Peyer's patch (tissue), 4 donors: ENCODE measurements at places on chromosomes 6 and 20. TPM values are rescaled to one million over a fixed set of nuclear protein-coding genes. Genes with fewer than 3 reads are reported as not detected.
A peak's percentile ranks its signal among the peaks of the same experiment; 100 is the strongest.

Gene GJA1
- 4.6 TPM for total RNA-seq

DNA sequence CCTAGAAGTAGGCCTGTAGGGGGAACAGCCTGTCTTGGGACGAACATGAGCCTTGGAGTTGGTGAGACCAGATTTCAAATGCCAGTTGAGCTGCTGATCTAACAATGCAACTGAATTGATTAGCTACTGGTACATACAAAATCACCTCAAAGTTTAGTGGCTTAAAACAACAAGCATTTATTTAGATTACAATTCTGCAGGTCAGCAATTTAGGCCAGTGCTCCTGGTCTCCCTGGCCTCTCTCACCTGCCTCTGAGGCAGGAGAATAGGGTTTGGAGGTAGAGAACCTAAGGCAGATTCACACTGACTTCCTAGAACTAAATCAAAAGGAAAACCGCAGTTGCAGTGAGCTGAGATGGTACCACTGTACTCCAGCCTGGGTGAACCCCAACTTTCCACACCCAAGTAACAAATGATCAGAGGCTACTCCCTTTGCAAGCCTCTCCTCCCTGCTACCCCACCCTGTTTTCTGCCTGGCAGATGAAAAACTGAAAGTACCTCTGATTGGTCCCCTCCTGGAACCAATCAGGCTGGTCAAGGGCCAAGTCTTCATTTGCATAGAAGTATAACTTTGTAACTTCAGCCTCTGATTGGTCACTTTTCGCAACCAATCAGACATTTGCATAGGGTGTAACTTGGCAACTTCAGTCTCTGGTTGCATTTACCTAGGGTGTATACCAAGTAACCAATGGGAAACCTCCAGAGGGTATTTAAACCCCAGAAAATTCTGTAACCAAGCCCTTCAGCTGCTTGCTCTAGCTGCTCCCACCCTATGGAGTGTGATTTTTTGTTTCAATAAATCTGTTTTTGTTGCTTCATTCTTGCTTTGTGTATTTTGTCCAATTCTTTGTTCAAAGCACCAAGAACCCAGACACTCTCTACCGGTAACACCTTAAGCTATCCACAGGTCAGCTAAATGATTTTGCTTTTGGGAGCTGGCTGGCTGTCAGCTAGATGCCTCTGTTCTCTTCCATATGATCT, 8.1 kb upstream of the UBR2 start:
- peak; percentile 61 for DNase-seq

GRCh38 chr6:3356056-3356823, 97.5 kb downstream of the PSMG4 start:
- peak; percentile 88 for DNase-seq

Gene BFSP1
- total RNA-seq, result 2.5 TPM

DNA sequence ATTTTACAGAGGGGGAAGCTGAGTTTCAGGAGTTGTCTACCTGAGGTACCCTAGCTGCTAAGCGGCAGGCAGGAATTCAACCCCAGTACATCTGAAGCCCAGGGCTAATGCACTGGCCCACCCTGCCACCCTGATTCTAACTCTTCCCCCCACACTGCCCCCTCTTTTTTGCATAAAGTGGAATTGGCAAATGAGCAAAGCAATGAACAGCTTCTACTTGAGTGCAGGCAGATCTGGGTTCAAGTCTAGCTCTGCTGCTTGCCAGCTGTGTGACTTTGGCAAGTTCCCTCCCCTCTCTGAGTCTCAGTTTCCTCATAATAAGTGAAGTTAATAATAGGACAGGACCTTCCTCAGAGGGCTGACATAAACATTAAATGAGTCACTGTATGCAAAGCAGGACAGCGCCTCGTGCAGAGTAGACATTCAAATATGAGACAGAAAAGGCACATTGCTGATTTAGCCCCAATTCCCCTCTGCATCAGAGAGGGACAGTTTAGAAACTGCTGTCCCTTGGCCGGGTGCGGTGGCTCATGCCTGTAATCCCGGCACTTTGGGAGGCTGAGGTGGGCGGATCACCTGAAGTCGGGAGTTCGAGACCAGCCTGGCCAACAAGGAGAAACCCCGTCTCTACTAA, 4.7 kb downstream of the ADA start:
- peak; percentile 74 for DNase-seq

Gene GLP1R
- total RNA-seq, result not detected

DNA sequence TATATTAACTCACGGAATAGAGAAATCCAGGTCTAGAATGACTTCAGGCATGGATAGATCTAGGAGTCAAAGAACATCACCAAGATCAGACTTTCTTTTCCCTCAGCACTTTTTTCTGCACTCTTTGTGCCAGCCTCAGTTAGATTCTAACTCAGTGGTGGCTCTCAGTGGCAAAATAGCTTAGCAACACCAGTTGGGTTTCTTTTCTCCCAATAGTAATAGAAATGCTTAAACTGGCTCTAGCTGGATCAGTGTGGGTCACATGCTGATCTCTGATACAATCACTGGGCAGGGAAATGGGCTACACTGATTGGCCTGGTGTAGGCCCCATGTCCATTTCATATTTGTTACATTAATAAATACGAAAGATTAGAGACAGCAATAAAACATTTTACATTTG, 44.2 kb upstream of the ARFGEF2 start:
- no peak for DNase-seq

- no peak for DNase-seq
These were observed 51.1 kb upstream of the NHSL1 start for GRCh38 chr6:138550346-138550767.

DNA sequence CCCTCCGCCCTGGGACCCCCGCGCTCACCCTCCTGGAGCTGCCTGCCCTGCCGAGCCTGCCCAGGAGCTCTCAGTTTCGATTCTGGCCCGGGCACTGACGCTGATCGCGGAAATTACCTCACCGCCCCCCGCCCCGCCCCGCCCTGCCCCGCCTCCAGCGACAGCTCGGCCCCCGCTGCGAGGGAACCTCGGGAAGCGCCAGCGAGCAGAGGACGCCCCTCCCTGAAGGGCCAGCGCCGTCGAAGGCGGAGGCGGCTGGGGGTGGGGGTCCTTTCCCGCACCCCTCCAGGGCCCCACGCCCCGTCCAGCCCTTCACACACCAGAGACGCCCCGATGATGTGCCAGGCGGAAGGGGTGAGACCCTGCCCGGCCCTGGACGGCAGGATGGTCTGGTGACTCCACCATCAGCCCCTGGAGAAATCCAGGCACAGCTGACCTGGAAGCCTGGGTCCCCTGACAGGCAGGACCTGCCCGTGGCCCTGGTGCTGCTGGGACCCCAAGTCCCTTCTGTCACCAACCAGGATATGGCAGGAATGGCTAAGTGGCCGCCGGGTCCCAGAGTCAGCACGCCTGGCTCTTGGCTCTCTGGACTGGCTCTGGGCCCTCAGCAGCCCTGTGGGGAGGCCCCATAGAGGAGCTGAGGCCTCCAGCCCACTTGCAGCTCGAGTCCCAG, at the start of gene HELZ2:
Gene HELZ2 (minus strand): TSS at position 84 of the 673 bp plus-strand sequence. CDS start 1,854 bp downstream, outside the sequence.
- peak; percentile 93 for DNase-seq

GRCh38 chr20:18287546-18287914, 797 bp upstream of the ZNF133 start:
- DNase-seq, result no peak

DNA sequence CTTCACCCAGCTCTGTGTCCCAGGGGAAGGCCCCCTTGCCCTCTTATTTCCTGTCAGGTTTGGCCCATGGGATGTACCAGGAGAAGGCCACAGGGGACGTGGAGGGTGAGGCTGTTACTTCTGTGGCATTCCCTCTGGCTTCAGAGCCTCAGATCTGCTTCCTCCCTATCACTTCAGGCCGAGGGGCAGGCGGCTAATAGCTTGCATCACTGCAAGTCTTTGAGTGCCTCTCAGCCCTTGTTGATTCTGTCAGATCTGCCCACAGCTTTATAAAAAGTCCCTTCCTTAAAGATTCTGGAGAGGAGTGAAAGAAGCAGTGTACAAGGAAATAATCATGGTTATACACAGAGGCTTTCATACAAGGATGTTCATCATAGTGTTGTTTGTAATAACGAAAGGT, 86.9 kb downstream of the LRFN2 start:
- no peak for DNase-seq

GRCh38 chr6:147716434-147716833, 207.9 kb downstream of the SAMD5 start:
- DNase-seq, result no peak

DNA sequence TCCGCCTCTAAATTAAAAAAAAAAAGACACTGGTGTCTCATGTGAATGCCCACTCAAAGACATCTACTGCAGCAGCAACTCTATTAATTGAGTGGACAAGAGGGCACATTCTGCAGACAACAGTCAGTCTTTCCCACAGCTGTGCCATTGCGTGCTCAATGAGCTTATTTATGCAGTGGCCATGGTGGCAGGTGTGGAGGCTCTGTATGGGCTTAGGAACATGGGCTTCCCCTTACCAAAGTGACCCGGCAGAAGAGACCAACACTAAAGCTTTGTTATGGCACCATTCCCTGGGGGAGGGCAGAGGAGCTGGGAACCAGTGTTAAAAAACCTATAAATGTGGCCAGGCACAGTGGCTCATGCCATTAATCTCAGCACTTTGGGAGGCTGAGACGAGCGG, 4.2 kb upstream of the VAPB start:
- DNase-seq, result no peak

DNA sequence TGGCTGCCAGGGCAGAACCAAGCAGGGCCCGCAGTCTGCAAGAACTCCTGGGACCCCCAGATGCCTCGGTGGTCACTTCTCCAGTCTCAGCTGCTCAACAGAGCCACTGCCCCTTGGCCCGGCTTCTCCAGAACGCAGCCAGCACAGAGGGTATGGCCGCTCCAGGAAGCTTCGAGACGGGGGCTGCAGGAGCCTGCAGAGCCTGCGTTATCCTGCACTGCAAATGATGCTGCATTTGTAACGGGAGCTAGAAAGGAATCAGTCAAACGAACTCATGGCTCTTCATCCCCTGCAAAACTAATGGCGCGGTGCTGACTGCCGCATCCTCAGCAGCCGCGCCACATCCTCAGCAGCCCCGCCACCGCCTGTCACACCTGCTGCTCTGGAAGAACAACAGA, 254.9 kb downstream of the TAF4 start:
- peak; percentile 40 for DNase-seq

GRCh38 chr6:53986165-53986720, 125.0 kb upstream of the MLIP start:
- DNase-seq, result no peak

- DNase-seq, result no peak
These were observed 9.8 kb downstream of the POPDC3 start for GRCh38 chr6:105170059-105170458.

- no peak for DNase-seq
These were observed 58.0 kb downstream of the SULF2 start for GRCh38 chr20:47727170-47727880.

Gene PCK1
- 98.2 TPM for total RNA-seq

DNA sequence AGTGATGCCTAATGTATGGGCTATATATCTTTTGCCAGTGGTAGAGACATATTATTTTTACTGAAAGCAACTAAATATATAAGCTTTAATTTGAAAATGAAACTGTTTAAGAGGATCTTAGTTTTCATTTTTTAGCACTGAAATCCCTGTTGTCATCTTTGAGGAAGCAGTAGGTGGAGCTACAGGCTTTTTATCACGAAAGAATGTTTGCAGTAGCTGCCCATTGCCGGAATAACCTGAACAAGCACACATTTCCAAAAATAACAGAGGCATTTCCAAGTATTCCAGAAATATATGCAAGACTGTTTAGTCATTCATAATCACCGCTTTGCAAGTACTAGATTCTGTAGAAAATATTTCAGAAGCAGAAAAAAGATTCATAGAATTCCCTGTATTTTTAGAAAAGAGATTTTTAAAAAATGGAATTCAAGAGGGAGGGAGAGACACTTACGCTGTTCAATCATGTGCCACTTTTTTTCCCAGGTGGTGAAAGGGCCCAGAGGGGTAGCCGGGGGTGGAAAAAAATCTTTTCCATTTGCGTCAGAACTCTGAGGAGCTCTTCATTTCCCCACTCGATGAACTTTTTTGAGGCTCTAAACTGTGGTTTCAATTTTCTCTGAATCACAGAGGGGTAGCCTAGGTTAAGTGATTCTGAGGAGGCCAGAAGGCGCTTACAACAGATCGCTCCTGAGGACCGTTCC, 142.5 kb upstream of the FERMT1 start:
- DNase-seq, result no peak

- no peak for DNase-seq
These were observed 137.4 kb upstream of the SLC22A23 start for GRCh38 chr6:3594201-3594600.

Gene EGFL8
- 21.6 TPM for total RNA-seq

Gene POLR1C
- total RNA-seq, result 8.6 TPM

Gene ZNF322
- total RNA-seq, result 12.1 TPM

GRCh38 chr6:163922562-163922961, 508.0 kb downstream of the QKI start:
- DNase-seq, result no peak

DNA sequence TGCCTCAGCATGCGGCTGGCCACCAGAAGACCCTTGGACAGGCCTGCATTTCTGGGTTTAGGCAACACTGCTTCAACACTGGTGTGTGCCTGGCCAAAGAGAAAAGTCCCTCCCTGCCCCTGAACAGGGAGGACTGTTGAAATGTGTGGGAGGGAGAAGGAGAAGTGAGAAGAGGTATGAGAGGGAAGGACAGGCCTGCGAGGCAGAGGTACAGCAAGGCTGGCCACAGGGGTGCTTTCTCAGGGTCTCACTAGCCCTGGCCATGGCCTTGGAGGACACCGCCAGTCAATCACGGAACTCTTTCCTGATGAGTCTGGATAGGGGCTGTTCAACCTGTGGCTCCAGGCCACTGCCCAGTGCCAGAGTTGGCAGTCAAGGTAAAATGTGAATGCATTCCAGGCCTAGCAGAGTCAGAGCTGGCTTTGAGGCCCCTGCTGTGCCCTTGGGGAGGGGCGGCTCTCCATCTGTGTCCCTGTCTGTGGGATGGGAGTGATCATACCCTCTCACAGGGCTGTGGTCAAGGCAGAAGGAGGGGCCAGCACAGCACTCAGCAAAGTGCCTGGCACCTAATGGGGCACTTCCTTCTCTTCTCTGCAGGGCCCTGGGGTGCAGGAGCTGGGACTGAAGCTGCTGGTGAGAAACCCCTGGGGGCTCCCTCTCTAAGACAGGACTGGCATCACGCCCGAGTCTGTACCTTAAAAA, 43.2 kb upstream of the CDH22 start:
- DNase-seq, result no peak

Gene CCN6
- not detected for total RNA-seq

GRCh38 chr6:85388531-85388930, 61.4 kb upstream of the NT5E start:
- DNase-seq, result no peak

GRCh38 chr20:19812056-19812455, 54.0 kb downstream of the RIN2 start:
- no peak for DNase-seq

Gene CTCFL
- not detected for total RNA-seq
